ENCODE measurements at places on chromosomes 4 and X.

DNA sequence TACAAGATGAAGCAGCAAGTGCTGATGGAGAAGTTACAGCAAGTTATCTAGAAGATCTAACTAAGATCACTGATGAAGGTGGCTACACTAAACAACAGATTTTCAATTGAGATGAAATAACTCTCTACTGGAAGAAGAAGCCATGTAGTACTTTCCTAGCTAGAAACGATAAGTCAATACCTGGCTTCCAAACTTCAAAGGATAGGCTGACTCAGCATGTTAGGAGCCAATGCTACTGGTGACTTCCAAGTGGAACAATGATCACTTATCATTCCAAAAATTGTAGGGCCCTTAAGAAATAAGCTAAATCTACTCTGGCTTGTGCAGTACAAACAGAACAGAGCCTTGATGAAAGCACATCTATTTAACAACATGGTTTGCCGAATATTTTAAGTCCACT lies 55.0 kb downstream of the FBXW7 start:
- DNase-seq: no peak
- H3K4me1 ChIP-seq: peaks cover 20% of the 10 kb centered on the region
- no peaks in the 10 kb centered on the region for H3K27me3 ChIP-seq

GRCh38 chr4:170089668-170090351 lies at the start of gene AADAT:
AADAT (minus strand) TSS chr4:170089956; CDS start chr4:170089690, 266 bp downstream.
- H3K27ac ChIP-seq: no peak within 1 kb of the TSS
- H3K36me3 ChIP-seq: no peaks in the 10 kb centered on the region
- H3K4me3 ChIP-seq: peak within 1 kb of the TSS; percentile 75
- DNase-seq: peak; percentile 53
- peaks cover 7% of the 10 kb centered on the region for H3K4me1 ChIP-seq

DNA sequence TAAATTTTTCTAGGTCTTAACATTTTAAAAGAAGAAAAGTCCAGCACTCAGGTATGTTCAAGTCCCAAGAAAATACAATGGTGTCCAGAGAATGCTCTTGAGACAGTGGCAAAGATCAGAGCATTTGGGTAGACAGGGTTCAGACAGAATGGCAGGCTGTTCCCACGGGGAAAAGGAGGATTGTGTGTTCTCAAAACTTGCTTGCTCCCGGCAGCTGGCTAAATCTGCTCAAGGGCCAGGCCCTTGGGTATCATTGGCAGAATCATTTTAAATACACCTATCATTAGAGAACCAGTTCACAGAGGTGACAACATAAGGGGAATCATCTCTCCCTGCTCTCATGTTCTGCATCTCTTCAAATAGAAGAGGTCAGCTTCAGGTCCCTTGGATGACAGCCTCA lies 456.3 kb downstream of the DTHD1 start:
- H3K27me3 ChIP-seq: no peaks in the 10 kb centered on the region
- no peak for DNase-seq
- H3K36me3 ChIP-seq: no peaks in the 10 kb centered on the region
- no peak overlapping the region for H3K27ac ChIP-seq

- no peaks in the 10 kb centered on the region for H3K36me3 ChIP-seq
- peaks cover 88% of the 10 kb centered on the region for H3K27me3 ChIP-seq
Observed at GRCh38 chr4:54229631-54230483, 764 bp downstream of the PDGFRA start.

- no peaks in the 10 kb centered on the region for H3K36me3 ChIP-seq
- no peak for DNase-seq
- peaks cover 14% of the 10 kb centered on the region for H3K4me1 ChIP-seq
Observed at GRCh38 chr4:104772849-104773248, 278.2 kb upstream of the CXXC4 start.

- DNase-seq: no peak
- no peak overlapping the region for H3K27ac ChIP-seq
- no peak overlapping the region for H3K4me3 ChIP-seq
- H3K36me3 ChIP-seq: peaks cover 6% of the 10 kb centered on the region
- no peaks in the 10 kb centered on the region for H3K27me3 ChIP-seq
- peaks cover 48% of the 10 kb centered on the region for H3K4me1 ChIP-seq
Observed at GRCh38 chr4:165191814-165192499, 15.4 kb upstream of the KLHL2 start.

DNA sequence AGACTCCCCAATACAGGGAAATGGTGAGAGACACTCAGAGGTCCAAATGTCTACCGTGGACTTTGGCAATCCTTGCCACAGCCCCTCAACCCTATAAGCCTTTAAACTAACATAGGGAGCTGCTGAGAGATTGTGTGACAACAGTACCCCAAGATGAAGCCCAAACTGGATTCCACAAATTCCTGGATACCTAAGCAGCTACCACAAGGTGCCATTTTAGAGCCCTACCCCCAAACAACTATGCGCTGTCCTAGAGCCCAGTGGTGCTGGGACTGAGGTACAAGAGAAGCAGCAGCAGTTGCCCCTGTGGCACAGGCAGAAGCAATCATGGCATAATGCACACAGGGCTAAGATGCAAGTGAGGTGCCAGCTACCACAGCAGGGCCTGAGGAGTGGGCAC lies 2.7 kb upstream of the TMPRSS11F start:
- H3K27ac ChIP-seq: no peak overlapping the region
- H3K27me3 ChIP-seq: peaks cover 6% of the 10 kb centered on the region
- H3K4me3 ChIP-seq: no peak overlapping the region
- no peaks in the 10 kb centered on the region for H3K4me1 ChIP-seq
- H3K36me3 ChIP-seq: no peaks in the 10 kb centered on the region
- DNase-seq: no peak

- H3K4me3 ChIP-seq: no peak overlapping the region
- no peaks in the 10 kb centered on the region for H3K27me3 ChIP-seq
- no peak for DNase-seq
- H3K36me3 ChIP-seq: no peaks in the 10 kb centered on the region
Observed at GRCh38 chr4:24273136-24273535, 311.2 kb downstream of the DHX15 start.

GRCh38 chrX:12301288-12301687 lies 163.0 kb downstream of the FRMPD4 start:
- H3K27me3 ChIP-seq: no peaks in the 10 kb centered on the region
- no peaks in the 10 kb centered on the region for H3K4me1 ChIP-seq
- no peak overlapping the region for H3K27ac ChIP-seq
- H3K4me3 ChIP-seq: no peak overlapping the region
- no peaks in the 10 kb centered on the region for H3K36me3 ChIP-seq
- no peak for DNase-seq

DNA sequence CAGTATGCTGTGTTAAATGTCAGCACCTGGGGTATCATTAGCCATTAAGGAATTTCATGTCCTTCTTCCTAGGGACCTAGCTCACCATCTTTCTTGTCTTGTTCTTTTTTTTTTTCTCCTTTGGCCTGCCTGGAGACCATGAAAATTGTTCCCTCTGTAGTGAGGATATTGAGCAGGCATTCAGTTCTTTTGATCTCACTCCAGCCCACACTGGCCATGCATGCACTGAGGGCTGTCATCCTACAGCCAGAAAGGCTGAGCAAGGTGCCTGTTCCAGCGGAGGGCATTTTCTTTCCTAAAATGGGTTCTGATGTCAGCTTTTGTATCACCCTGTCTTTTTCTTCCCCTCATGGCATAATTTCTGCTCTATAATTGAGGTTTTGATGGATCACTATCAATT lies 275.9 kb upstream of the HAND2 start:
- no peaks in the 10 kb centered on the region for H3K36me3 ChIP-seq
- no peak overlapping the region for H3K27ac ChIP-seq
- DNase-seq: no peak
- no peak overlapping the region for H3K4me3 ChIP-seq

- H3K4me1 ChIP-seq: no peaks in the 10 kb centered on the region
- H3K36me3 ChIP-seq: no peaks in the 10 kb centered on the region
- H3K4me3 ChIP-seq: no peak overlapping the region
Observed at GRCh38 chr4:41512136-41512535, 25.8 kb upstream of the LIMCH1 start.

- H3K27ac ChIP-seq: no peak overlapping the region
- H3K4me3 ChIP-seq: no peak overlapping the region
- no peaks in the 10 kb centered on the region for H3K4me1 ChIP-seq
- H3K36me3 ChIP-seq: no peaks in the 10 kb centered on the region
- no peak for DNase-seq
Observed at GRCh38 chrX:117038918-117039440, 576.2 kb upstream of the CT83 start.

GRCh38 chr4:123893011-123893981 lies 496.7 kb downstream of the SPRY1 start:
- H3K27me3 ChIP-seq: peaks cover 13% of the 10 kb centered on the region
- no peaks in the 10 kb centered on the region for H3K36me3 ChIP-seq
- no peak overlapping the region for H3K27ac ChIP-seq
- no peak for DNase-seq

DNA sequence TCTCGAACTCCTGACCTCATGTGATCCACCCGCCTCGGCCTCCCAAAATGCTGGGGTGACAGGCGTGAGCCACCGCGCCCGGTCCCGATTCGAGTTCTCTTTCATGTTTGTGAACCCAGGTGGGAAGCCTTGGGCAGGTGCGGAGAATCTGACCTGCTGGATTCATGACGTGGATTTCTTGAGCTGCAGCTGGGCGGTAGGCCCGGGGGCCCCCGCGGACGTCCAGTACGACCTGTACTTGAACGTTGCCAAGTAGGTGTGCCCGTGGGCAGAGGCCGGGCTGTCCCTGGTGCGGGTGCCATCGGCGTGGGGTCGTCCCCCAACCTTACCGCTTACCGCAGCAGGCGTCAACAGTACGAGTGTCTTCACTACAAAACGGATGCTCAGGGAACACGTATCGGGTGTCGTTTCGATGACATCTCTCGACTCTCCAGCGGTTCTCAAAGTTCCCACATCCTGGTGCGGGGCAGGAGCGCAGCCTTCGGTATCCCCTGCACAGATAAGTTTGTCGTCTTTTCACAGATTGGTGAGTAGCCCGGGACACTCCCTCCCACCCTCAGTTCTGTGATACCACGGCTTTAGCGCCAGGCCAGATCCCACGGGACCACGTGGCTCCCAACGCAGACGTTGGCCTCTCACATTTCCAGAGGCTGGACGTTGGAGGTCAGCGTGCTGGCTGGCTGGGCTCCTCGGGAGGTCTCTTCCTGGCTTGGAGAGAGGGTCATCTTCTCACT lies 15.6 kb downstream of the IL3RA start:
- H3K4me1 ChIP-seq: no peaks in the 10 kb centered on the region
- peaks cover 2% of the 10 kb centered on the region for H3K36me3 ChIP-seq
- H3K27me3 ChIP-seq: no peaks in the 10 kb centered on the region
- H3K27ac ChIP-seq: no peak overlapping the region
- no peak overlapping the region for H3K4me3 ChIP-seq

- no peak overlapping the region for H3K27ac ChIP-seq
- H3K4me1 ChIP-seq: no peaks in the 10 kb centered on the region
- H3K4me3 ChIP-seq: no peak overlapping the region
- no peak for DNase-seq
- peaks cover 37% of the 10 kb centered on the region for H3K27me3 ChIP-seq
Observed at GRCh38 chrX:20680998-20681397, 414.3 kb upstream of the RPS6KA3 start.

DNA sequence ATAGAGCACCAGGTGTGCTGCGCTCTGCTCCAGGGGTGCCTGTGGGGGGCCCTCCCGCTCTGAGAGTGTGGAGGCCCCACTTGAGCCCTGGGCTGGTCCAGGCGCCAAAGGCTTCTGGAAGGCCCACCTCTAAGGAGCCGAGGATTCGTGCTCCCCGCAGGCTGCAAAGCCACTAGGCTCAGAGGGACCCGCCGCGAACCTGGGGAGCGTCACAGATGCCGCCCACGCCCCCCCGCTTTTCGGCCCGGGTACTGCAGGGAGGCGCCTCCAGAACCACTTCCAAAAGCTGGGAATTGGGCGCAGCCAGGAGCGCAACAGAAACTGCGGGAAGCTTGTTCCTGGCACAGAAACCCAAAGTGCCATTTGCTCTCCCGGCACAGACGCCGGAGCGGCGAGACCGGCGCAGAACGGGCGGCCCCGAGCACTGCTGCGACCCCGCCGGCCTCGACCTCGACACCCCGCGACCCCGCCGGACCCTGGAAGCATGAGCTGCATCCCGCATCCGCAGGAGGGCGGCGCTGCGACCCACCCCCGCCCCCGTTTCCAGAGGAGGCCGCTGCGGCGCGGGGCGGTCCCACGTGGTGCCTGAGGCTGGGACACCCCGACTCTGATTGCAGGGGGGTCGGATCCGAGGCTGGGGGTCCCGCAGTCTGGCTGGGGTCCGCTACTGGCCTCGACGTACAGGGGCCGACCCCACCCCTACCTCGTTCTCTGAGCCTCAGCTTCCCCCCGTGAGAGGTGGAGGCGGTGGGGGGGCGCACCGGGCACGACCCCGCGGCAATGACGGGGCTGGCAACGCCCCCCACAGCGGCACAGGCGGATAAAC lies 30.8 kb downstream of the CPLX1 start:
- H3K4me3 ChIP-seq: peak overlapping the region; percentile 72
- H3K4me1 ChIP-seq: peaks cover 47% of the 10 kb centered on the region
- no peak for DNase-seq
- H3K27me3 ChIP-seq: peaks cover 28% of the 10 kb centered on the region
- H3K36me3 ChIP-seq: no peaks in the 10 kb centered on the region

DNA sequence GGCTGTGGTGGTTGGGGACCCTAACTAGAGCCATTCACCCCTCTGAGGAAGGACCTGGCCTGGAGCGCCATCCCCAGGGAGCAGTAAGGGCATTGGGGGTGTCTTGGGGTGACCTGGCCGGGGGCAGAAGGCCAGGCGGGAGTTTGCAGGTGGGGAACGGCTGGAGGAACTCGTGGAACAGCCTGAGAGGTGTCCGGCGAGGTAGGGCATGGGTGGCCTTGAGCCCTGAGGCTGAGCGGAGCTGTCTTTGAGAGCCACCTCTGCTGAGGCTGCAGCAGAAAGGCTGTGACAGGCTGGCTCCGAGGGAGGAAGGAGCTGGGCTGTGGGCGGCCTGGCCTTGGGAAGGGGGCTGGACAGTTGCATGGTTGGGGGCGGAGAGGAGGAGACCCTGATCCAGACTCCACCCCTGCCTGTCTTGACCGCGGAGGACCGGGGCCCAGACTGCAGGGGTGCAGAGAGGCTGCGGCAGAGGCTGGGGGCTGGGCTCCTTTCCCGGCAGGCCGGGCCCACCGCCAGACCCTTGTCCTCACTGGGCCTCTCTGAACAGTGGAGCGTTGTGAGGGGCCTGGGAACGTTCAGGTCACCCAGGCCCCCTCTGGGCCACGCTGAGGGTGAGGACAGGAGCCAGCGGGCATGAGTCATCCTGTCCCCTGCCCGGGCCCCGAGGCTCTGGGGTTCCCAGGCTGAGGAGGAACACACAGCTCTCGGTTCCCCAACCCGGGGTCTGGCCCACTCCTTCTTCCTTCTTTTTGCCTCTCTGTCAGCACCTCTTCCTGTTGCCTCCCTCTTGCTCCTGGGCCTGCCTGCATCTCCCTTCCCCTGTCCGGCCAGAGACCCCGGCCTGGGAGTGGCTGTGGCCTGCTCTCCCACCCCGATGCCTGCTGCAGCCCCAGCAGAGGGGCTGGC lies 8.1 kb downstream of the SH3BP2 start:
- H3K27me3 ChIP-seq: no peaks in the 10 kb centered on the region
- no peaks in the 10 kb centered on the region for H3K36me3 ChIP-seq
- peak overlapping the region; percentile 42 for H3K27ac ChIP-seq
- peak overlapping the region; percentile 41 for H3K4me3 ChIP-seq
- H3K4me1 ChIP-seq: peaks cover 40% of the 10 kb centered on the region
